ENCODE measurements at places on chromosomes 1 and 21.
A peak's percentile ranks its signal among the peaks of the same experiment; 100 is the strongest.

GRCh38 chr1:208093754-208094719, 150.1 kb downstream of the PLXNA2 start:
- DNase-seq: peak; percentile 63

- DNase-seq: no peak
Measured at GRCh38 chr1:94236630-94237290, 624 bp downstream of the ARHGAP29 start.

GRCh38 chr1:226482975-226483700, 65.4 kb upstream of the STUM start:
- DNase-seq: no peak

- DNase-seq: no peak
Measured at GRCh38 chr1:220918285-220918951, 39.2 kb downstream of the HLX start.

GRCh38 chr1:65971547-65971946, 178.9 kb downstream of the PDE4B start:
- DNase-seq: no peak

DNA sequence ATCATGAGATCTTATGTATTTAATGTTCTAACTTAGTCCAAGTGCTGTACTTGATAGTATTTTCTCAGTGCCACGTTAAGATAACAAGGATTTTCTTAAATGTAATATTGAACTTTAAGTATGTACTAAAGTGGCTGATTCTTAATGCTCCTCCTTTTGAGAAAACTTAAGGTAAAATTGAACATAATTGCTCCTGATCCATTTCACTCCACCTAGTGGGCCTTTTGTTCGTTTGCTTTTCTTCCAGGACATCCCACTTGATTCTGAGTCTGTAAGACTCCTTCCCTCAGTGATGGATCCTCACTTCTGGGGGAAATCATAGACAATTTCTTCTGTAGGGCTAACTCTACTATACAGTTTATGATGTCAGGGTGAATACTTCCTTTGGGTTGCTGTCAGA, 173.1 kb downstream of the LMO4 start:
- DNase-seq: no peak
